GM04504 (cell line): ENCODE measurements at places on chromosomes 11 and 22.

GRCh38 chr11:68038226-68038717, 553 bp upstream of the TCIRG1 start:
- no peak for DNase-seq

GRCh38 chr22:42134100-42135020, 3.8 kb upstream of the CYP2D6 start:
- peak; percentile 32 for DNase-seq

DNA sequence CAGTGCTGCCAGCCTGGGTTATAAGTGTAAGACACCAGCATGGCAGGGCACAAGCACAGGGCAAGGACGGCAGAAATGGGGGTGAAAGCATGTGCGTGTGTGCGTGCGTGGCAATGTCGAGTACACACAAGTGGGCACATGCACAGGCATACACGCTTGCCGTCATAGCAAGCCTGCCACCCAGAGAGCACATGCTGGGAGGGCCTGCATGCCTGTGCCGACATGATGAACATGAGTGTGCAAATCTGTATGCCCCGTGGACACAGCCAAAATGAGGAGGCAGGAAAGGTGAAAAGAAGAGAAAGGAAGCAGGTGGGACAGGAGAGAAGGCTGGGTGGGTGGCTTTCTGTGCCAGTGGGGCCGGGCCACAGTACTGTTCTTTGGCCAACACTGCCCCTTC, 62.9 kb downstream of the NECTIN1 start:
- no peak for DNase-seq

DNA sequence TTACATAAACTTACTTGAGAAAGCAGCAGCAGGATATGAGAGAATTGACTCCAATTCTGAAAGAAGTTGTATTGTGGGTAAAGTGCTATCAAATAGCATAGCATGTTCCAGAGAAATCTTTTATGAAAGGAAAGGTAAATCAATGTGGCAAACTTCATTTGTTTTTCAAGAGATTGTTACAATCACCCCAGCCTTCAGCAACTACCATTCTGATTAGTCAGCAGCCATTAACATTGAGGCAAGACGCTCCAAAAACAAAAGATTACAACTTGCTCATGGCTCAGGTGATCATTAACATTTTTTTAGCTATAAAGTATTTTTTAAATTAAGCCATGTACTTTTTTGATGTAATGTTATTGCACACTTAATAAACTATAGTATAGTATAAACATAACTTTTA, 357.2 kb downstream of the TMEM135 start:
- DNase-seq: no peak

DNA sequence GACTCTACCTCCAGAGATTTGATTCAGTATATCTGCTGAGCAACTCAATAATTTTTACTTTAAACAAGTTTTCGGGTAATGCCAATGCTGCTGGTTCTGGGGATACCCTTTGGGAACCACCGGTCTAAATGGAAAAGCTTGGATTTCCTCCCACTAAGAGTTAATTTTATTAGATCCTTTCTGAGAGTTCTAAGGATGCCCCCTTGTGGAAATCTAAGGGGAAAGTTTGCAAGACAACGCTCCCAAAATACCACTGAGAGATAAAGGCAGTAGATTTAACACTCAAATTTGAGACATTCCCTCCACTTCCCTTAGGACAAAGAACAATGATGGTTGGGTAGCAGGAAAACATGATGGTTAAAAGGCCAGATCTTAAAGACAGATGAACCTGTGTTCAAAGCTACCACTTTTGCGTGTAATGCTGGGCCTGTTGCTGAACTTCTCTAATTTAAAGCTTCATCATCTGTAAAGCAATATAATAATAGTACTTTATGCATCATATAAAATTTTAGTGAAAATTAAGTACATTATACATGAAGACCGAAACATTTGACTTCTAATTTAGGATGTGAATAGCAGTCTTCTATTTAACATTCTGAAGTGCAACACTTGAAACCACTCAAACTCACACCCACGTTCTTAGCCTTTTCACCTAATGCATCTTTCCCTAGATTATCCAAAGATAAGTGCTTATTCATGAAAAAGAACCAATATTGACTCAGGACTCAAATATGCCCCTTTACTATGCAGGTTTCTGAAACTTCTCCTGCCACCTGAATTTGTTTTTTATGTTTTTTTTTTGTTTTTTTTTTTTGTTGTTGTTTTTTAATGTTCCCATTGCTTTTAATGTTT, 110.1 kb upstream of the LUZP2 start:
- no peak for DNase-seq

GRCh38 chr22:44380756-44381486, 68.2 kb upstream of the SHISAL1 start:
- no peak for DNase-seq

DNA sequence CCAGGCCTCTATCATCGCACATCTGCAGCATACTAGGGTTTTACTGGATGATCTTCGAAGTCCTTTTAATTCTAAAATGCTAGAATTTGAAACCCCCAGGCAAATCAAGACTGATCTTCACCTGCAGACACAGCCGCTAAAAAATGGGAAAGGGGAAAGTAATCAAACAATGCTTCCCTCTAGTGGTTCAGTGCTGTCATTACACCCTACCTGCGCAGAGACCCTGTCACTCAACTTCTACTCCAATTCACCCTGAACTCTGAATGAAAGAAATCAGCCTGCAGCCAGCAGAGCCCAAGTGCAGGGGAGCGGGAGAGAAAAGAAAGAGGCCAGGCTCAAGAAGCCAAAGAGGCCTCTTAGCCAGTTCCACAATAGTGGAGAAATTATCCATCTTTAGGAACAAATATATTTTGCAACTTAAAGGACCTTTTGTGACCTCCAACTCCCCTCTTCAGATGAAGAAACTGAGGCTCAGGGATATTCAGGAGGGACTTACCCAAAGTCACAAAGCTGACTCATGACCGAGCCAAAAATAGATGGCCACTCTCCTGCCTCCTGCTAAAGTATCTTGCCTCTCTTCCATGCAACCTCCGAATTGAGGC, 33.0 kb downstream of the SERGEF start:
- DNase-seq: no peak

DNA sequence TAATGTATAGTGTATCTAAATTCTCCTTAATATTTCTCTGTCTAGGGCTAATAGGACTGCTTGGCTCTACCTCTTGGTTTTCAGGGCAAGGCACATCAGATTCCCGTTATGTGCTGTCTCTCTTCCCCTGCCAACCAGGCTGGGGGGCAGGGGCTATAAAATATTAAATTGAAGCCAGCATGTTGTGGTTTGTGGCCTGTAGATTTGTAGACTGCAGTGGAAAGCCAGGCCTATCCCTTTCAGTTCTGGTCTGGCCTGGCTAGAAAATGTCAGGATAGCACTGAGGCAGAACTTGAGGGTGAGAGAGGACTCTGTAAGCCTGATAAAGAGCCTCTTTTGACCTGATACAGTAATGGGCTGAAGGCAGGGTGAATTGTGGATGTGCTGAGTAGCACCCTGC, 14.4 kb upstream of the GRK2 start:
- no peak for DNase-seq

GRCh38 chr11:67571443-67571842, 12.2 kb upstream of the GSTP1 start:
- no peak for DNase-seq

DNA sequence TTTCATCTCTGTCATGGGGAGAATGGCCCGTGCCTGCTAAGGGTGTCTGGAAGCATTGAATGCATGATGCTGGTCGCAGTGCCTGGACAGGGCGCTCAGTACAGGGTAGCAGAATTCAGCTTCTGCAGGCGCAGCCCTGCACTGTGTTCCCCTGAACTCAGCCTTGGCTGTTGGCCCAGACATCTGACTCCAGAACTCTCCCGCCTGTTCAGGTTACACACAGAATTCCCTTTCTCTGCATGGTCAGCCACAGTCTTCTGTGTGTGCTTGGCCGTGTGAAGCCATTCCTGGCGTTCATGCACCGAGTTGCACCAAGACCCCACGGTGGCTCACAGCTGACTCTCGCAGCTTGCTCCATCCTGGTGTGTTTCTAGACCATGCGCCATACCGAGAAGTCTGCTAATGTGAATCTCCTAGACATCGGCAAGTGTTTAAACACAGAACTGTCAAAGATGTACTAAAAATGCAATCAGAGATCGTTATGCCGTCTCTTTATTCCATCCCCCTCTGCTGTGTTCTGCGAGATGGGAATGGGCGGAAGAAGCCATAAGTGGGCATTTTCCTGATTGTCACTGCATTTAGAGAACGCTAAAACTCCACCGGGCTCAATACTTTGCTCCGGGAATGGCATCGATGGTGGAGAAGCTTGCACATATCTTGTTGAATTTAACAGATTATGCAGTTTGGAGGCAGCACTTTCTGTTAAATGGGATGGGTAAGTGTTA, 55.6 kb downstream of the MPPED1 start:
- DNase-seq: no peak

GRCh38 chr11:69145050-69145380, 10.7 kb upstream of the SMIM38 start:
- peak; percentile 18 for DNase-seq

GRCh38 chr22:23233084-23233531, 52.8 kb downstream of the BCR start:
- DNase-seq: no peak

- no peak for DNase-seq
Observed at GRCh38 chr11:34926831-34927132, 10.4 kb downstream of the PDHX start.

- DNase-seq: no peak
Observed at GRCh38 chr11:71499125-71499524, 27.9 kb upstream of the KRTAP5-7 start.

GRCh38 chr22:43270314-43270908, 72.8 kb downstream of the SCUBE1 start:
- DNase-seq: no peak

GRCh38 chr11:132307309-132308020, 937.0 kb downstream of the NTM start:
- DNase-seq: no peak

GRCh38 chr11:129658526-129658867, 157.2 kb upstream of the TMEM45B start:
- no peak for DNase-seq

GRCh38 chr11:68996376-68997123, 15.8 kb upstream of the MRGPRD start:
- no peak for DNase-seq

GRCh38 chr11:120563703-120564572, 52.4 kb downstream of the GRIK4 start:
- DNase-seq: no peak

DNA sequence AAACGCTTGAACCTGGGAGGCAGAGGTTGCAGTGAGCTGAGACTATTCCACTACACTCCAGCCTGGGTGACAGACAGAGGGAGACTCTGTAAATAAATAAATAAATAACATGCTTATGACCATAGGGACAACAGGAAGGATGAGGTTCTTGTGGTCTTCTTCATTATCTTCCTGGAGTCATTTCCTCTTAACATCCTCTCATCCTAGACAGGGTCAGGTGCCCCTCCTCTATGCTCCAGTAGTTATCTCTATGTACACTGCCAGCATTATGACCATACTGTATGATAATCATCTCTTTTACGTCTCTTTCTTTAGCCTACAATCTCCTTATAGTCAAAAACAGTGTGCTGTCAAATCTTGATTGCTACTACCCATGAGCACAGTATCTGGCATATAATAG, 17.7 kb downstream of the RAB30 start:
- no peak for DNase-seq

- DNase-seq: no peak
Observed at GRCh38 chr11:45407226-45407625, 121.1 kb upstream of the SYT13 start.

GRCh38 chr11:85105868-85106267, 521.3 kb downstream of the DLG2 start:
- DNase-seq: no peak

GRCh38 chr11:133726542-133726941, 118.8 kb downstream of the SPATA19 start:
- no peak for DNase-seq

DNA sequence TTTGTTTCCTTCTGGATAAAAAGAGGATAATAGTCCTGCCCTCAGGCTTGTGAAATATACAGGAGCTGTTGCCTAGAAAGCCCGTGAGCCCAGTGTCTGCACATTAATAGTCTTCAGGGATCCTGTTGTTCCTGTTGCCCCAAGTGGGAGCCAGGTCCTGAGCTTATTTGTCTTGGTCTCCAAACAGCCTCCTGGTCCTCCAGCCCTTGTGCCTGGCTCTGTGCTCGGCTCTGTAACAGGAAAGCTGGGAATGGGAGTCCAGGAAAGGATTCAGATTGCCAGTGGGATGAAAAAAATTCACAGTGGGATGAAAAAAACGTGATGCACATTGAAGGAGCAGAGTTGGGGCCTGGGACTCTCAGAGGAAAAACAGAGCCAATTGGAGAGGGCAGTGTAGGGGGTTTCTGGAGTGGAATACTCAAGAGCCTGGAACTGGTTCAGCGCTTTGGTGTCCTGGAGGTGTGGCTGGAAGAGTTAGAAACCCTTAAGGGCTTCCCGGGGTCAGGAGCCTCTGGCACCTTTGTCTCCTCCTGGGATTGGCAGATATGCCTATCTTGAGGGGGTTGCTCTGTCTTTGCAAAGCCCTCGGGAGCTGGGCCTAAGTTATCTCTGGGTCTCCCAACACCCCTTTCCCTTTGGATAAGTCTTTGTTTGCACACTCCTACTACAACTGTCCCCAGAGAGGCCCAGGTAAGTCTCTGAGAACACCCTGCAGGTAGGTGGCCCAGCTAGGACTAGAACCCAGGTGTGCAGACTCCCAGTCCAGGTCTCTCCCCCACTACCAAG, 2.3 kb upstream of the INPPL1 start:
- no peak for DNase-seq

DNA sequence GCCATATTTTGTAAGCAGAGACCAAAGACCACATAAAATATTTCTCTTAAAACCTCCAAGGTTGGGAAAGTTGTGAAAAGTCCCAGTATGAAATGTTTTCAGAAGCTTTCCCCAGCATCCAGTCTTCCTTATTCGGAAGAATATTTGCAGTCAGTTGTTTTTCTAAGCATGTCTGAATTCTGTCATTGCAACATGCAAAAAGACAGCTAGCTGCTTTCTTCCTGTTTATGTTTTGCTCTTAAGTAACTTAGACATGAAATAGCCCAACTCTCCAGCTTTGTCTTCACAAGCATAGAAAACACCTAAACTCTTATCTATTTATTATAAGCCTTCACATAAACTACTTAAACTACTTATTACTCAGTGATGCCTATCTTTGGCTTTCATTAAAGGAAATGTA, 57.9 kb upstream of the MMP13 start:
- DNase-seq: no peak

- no peak for DNase-seq
Observed at GRCh38 chr11:60378354-60378753, at the start of gene MS4A7. Gene MS4A7, plus strand, starts transcription at chr11:60378532. Its CDS starts 4,610 bp downstream, at chr11:60383142.

- DNase-seq: no peak
Observed at GRCh38 chr11:134450186-134450585, 38.1 kb upstream of the B3GAT1 start.

DNA sequence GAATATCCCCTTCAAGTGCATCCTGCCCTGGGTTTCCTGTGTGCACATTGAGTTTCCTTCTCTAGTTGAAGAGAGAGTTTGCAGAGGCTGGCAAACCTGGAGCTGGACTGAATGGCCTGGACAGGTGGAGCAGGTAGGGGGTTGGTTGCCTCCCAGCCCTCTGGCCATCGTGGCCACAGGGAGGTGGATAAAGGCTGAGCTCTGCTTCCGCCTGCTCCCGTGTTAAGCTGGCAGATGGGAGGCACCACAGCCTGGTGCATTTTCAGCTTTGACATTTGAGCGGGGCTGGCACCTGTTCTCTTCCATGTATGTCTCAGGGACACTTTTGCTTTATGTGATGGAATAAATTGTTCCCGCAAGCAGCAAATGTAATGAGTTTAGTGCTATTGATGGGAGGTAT, 11.1 kb downstream of the MICAL2 start:
- DNase-seq: no peak
